GM12878 (cell line): ENCODE measurements at places on chromosomes 7 and 10.

GRCh38 chr7:114048386-114049235, 129.8 kb upstream of the PPP1R3A start:
- DNase-seq, result no peak

GRCh38 chr10:11017000-11017569, 587 bp upstream of the CELF2 start:
- no peak for DNase-seq

DNA sequence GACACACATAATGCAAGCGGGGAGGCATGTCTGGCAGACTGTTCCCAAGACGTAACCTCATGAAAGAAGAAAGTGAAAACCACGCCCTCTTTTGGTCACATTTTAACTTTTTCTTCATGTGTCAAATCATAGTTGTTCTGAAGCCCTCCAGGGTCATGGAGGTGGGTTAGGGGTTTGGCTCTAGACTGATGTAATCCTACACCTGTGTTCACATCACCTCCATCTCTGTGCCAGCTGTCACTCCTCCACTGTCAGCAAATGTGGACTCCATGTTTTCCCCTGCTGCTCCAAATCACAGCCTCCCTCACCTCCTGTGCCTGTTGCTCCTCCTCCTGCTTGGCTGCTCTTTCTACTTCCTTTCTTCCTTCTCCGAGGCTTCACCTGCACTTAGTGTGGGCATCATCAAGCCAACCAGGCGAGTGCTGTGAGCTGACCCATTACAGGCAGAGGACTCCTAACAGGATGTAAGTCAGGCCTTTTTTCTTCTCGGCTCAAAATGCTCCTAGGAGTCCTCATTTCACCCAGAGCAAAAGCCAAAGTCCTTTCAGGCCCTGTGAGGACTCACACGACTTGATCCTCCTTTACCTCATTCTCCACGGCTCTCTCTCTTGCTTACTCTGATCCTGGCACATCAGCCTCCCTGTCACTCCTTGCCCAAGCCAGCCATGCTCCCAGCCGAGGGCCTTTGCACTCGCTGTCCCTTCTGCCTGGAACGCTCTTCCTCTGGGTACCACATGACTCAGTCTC, 66.4 kb upstream of the IFRD1 start:
- no peak for DNase-seq

GRCh38 chr10:131047501-131047900, 264.0 kb downstream of the TCERG1L start:
- no peak for DNase-seq

DNA sequence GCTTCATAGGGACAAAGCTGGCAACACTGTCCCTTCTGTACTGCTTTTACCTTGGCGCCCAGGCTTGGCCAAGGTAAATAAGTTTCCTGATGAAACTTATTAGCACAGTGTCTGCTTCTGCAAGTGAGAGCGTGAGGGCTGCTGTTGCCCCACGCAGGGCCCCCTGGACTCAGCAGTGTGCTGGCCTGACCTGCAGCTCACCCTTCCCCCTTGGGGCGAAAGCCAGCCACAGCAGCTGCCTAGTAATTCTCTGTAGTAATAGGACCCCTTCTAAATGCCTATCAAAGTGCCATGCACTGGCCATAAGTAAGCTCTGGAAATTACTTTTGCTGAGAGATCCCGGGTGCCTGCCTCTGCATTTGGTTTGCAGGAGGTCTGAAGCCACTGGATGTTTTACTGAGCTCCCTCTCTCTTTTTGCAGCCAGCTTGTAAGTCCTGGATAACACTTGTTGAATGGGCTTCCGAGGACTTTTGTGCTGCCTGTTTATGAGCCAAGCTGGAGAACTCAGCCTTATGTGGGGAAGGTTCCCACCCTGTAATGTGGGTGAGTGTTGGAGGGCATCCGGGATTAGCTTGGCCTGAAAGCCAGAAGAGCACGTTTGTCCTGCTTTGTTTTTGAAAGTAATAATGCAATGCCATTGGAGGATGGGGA, 293.9 kb downstream of the C7orf25 start:
- DNase-seq, result no peak

GRCh38 chr10:26890956-26891355, 30.2 kb upstream of the ABI1 start:
- no peak for DNase-seq

DNA sequence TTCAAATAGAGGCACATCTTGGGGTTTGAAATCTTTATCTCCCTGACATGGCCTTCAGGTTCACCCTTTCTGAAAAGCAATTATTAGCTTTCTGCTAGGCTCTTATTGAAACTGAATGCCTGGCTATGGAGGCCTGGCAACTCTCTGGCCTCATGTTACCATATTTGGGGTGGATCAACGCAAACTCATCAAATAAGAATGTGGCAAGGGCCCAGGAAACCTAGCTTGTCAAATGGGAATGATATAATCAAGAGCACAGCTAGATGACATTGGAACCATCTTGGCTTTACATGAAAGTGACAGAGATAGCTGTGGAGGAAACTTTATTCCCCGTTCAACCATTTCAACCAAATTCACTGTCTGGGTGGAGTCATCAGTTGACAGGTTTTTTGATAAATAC, 202.8 kb upstream of the SMIM30 start:
- no peak for DNase-seq

GRCh38 chr10:24453404-24453830, 244.5 kb downstream of the KIAA1217 start:
- DNase-seq, result no peak

DNA sequence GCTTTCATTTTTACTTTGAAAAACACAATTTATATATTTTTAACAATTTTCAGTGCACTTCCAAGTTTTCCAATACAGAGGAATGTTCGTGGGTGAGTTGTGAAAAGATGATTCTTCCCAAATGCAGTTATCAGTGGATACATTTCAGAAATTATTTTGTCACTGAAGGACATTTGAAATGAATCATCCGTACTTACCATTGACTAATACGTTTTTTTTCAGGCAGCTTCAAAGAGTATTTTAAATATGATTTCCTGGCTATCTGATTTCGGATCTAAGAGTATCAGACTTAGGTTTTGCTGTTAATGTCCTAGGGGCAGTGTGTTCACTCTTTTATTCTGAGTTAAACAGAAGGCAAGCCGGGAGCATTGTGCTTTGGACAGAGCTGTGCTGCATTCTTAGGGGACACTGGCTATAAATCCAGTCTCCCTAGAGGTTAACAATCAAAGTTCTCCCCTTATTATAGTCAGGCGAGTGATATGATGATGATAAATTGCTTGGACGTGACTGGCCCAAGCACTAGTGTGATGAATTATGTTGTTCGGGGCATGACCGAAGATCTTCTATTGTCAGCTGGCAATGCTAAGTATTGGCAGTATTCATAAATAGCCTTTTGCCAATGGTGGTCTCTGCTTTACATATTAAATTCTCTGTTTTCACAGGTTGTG, 4.5 kb downstream of the PTER start:
- DNase-seq, result no peak

GRCh38 chr10:34537629-34538231, 277.4 kb downstream of the PARD3 start:
- peak; percentile 87 for DNase-seq

GRCh38 chr10:101014966-101015581, 15.5 kb downstream of the LZTS2 start:
- no peak for DNase-seq

DNA sequence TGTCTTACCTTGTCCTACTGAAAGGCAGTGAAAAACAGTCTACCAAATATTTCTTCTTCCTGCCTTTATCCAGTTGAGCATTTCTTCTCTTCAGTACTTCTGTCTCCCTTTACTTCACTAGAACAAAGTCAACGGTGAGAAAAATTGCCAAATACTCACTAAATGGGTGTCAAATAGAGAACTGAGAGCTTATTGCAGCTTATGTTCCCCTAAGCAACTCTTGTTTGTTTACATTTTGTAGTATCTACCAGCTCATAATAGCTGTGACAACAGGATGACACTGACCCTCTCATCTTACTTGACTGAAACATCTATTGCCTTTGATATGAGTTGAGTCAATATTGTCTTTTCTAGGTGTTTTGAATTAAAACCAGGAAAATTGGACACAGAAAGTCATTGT, 327.9 kb upstream of the SORCS1 start:
- no peak for DNase-seq

- DNase-seq, result no peak
Observed at GRCh38 chr10:89741126-89741762, 39.9 kb downstream of the KIF20B start.

- DNase-seq, result no peak
Observed at GRCh38 chr10:60148266-60148840, 241.3 kb downstream of the ANK3 start.

GRCh38 chr10:61822781-61823230, 78.7 kb upstream of the ARID5B start:
- no peak for DNase-seq

DNA sequence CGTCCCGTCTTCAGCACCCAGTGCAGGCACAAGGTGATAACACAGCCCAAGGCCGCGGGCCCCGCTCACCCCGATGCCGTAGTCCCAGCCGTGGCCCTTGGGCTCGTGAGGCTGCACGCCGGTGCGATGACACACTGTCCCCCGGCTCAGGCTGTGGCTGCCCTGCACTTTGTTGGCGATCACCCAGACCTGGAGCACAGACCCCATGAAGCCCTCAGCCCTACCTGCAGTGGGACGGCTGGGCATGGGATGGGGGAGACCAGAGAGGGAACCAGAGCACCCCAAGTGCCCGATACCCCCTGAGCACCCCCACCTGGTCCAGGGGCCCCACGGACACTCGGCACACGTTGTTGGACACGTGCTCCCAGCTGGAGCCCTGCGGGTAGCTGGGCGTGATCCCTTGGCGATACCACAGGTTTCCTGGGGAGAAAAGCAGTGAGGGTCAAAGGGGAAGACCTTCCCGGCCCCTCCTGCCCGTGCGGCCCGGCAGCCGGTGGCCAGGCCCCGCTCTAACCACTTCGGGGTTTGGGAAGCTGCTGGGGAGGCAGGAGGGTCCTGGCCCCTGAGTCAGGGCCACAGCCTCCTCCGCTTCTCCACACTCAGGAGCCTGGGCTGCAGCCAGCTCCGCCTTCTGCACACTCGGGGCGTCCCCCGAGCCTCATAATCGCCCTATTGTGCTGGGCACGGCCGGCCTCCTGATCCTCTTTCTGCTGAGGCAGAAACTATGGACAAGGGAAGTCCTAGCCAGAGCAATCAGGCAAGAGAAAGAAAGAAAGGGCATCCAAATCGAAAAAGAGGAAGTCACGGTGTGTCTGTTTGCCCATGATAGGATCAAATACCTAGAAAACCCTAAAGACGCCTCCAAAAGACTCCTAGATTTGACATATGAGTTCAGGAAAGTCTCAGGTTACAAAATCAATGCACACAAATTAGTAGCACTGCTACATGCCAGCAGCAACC, 6.7 kb downstream of the BHLHA15 start:
- DNase-seq, result no peak

DNA sequence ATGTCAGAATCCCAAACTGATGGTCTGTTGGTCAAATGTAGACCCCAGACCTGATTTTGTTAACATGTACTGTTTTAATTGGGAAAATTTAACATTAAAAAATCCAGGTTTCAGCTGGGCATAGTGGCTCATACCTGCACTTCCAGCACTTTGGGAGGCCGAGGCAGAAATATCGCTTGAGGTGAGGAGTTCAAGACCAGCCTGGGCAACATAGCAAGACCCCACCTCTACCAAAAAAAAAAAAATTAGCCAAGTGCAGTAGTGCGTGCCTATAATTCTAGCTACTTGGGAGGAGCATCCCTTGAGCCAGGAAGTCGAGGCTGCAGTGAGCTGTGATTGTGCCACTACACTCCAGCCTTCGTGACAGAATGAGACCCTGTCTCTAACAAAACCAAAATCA, 15.9 kb upstream of the CAMK2G start:
- DNase-seq, result no peak

GRCh38 chr7:20330928-20331909, 519 bp downstream of the ITGB8 start:
- DNase-seq, result no peak

- DNase-seq, result no peak
Observed at GRCh38 chr7:2820508-2820934, 23.6 kb downstream of the GNA12 start.

DNA sequence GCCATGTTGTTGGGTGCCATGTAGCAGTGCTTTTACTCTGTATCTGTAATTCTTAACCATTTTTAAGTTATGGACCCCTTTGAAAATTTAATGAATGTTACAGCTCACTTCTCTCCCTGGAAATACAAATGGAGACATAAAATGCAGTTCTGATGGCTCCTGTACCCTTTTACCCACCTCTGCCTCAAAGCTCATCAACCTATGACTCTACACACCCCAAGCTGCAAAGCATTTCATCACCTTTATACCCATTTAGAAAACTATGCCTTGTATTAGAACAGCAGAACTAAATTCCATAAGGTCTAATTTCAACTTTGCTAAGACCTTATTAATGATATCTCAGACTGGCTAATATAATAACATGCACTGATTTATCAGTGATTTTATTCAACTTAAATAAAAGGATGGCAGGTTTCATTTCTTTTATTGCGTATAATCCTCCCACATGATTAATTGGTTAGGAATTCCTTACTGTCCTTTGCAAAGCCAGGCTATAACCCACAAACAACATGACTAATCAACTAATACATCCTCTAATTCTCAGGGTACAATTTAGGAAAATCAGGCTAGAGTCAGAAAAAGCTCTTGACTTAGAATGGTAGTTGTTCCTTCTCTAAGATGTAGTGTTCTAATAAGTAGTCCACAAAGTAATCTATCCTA, 68.1 kb downstream of the CPEB3 start:
- DNase-seq, result no peak

DNA sequence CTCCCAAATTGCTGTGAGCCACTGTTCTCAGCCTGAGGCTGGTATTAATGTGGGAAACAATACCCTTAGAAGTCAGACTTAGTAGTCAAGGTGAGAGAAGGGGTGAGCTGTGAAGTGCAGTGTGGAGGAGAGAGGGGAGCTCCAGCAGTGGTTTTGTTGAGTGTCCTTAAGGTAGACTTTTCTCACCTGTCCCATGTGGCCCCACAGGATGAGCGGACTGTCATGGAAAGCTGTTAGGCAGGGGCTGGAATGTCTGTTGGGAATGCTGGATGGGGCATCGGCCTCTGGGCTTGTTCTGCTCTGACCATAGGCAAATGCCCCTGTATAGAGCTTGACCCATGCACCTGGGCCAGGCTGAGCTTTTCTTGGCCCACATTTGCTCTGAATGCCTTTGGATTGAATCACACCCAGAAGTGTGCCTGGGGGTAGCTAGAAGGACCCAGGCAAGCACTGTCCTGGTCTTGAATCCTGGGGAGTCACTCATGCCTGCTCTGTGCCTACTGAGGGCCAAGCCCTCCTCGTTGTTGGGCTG, 36.3 kb upstream of the SH2D4B start:
- DNase-seq, result no peak

DNA sequence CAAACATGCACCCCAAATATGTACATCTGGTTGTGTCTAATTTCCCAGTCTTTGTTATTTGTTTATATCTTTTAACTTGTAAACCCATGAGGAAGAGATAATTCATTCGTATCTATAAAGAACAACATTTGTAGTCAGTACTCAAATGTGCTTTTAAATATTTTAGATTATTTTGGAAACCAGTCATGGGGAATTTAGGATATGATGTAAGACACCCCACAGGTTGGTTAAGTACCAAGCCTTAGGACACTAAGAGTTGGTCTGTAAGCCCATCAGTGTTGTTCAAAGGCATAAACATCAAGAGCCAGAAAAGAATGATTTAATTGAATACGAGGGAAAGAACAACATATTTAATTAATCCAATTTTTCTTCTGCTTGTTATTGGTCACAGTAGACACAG, 421.1 kb upstream of the SEMA3C start:
- no peak for DNase-seq

- DNase-seq, result no peak
Observed at GRCh38 chr10:114854906-114855305, 33.3 kb downstream of the FHIP2A start.

- DNase-seq, result no peak
Observed at GRCh38 chr10:66162560-66163143, 763.2 kb upstream of the LRRTM3 start.
